ENCODE measurements at places on chromosomes 16 and 17.

- DNase-seq = peak; percentile 79
Observed at GRCh38 chr16:85603203-85603755, 9.8 kb upstream of the GSE1 start.

DNA sequence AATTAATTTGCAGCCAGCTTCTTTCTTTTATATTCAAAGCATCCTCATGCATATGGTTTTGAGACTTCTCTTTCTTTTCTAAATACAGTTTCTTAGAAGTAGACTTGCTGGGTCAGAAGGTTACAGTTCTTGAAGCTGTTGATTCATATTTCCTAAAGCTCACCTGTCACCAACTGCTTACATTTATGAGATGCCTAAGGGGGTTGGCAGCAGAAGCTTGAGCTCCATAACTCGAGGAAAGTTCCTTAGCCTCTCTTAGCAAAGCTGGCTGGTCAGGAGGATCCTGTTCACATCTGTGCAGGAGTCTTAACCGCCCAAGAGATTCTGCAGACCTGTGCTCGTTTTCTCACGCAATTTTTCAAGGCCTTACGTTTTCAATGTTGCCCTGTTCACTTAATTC is 218.8 kb downstream of the SNX29 start:
- no peak for DNase-seq

DNA sequence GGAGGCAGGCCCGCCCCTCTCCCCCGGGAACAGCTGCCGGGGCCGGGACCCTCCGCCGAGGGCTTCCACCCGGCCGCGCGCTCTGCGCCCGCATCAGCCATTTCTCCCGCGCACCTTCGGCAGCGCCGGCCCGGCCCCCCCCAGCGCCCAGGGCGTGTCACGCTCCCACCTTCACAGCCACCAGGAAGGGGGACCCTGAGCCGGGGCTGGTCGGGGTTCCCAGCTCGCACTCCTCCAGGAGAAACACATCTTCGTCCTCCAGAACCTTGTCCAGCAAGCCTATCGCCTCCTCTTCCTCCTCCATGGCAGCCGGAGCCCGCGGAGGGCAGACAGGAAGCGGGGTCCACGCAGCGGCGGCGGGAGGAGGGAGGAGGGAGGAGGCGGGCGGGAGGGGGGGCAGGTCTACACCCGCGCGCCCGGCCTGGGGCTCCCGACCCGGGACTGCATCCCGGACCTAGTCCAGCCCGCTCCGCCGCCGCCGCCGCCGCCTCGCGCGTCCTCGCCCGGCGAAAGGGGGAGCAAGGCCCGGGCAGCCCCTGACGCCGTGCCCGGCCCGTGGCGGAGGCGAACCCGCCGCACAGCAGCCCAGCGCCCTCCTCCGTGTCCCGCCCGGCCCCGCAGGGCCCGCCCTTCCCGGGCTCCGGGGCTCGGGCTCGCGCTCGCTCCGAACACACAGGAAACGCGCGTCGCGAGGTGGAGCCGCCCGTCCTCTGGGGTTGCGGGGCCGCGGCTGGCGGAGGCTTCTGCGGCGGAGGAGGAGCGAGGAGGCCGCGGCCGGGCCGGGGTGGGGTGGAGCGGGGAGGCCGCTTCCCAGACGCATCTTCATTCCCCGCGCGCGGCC is 70.8 kb downstream of the ABR start:
- peak; percentile 73 for DNase-seq

DNA sequence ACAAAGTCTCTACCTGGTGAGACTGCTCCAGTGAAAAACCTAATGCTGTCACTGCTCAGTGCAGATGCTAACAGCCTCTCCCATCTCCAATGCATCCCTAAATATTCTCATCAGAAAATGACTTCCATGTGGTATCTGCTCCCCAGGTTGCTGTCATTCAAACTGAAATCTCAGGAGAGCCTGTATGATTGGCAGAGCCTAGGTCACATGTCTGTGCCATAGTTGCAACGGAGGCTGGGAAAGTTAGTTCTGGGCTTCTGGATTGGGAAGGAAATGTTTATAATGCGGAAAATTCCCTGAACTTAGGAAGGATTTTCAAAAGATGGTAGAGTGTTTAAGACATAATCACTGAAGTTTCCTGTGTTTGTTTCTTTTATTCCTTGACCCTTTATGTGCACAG is 206.4 kb upstream of the ZKSCAN2 start:
- no peak for DNase-seq

DNA sequence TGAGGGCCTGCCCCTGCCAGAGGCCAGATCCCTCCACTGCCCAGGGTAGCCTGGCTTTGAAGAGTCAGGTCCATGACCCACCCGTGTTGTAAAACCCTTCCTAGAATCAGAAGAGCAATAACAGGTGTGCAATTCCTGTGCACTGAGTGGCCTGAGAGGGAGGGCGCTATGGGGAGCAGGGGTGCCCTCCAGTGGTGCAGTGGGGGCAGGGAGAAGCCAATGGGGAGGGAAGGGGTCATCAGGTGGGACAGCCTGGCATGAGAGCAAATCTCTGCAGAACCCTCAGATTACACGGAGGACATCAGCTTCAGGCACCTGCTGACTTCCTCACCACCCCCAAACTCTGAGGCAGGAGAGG is 72.9 kb upstream of the ZNF469 start:
- DNase-seq = no peak

DNA sequence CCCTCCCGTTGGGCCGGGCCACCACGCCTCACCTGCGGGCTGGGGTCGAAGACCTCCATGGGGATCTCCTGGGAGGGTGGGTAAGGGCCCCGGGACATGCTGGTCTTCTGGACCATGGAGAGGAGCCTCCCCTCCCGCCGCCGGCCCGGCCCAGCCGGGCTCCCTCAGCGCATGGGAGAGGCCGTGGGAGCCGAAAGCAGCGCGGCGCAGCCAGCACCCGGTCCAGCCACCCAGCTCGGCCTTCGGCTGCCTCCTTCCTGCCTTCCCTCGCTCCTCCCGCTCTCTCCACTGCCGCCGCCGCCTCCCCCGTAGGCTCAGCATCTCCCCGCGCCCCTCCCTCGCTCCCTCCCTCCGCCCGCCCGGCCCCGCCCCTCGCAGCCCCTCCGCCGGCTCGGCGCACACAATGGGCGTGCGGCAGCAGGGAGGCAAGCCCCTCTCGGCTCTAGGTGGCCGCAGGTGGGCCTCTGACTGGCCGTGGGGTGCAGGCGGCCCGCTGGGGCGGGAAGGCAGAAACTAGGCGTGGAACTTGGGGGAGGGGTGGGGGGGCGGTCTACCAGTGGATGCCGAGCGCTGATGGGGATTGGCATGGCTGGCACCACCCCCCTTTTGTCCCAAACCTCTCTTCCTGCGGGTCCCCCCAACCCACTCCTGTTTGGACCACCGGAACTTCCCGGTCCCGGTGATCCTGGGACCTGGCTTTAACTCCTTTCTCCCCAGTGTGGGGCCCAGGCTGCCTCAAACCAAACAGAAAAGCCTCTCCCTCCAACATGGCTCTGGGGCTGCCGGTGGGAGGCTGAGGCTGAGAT is at the start of gene CACNB1:
CACNB1 (minus strand) TSS at position 290 of the 806 bp plus-strand sequence; CDS start at position 116, 174 bp downstream.
- DNase-seq = peak; percentile 68

- DNase-seq = no peak
Observed at GRCh38 chr17:13531721-13532120, 70.0 kb downstream of the HS3ST3A1 start.

DNA sequence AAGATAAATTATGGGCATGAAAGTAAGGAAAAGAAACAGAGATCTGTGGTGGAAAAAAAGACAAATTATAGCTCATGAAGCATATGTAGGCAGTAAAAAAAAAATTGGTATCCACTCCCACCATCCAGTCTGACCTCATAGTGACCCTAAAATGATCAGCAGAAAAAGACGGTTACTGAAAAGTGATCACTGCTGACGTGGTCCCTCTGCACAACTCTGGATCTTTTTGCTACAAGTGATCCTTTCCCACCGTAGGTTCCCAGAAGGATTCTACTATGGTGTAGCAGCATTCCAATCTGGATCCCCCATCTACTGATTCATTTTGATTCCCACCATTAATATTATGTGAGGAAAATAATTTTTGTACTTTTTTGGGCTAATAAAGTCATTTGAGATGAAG is 10.9 kb upstream of the CHST6 start:
- DNase-seq = no peak

- no peak for DNase-seq
Observed at GRCh38 chr16:25841761-25842160, 150.0 kb downstream of the HS3ST4 start.

- DNase-seq = no peak
Observed at GRCh38 chr16:67805718-67806427, 487 bp downstream of the RANBP10 start.

- no peak for DNase-seq
Observed at GRCh38 chr17:72296456-72296855, 175.6 kb downstream of the SOX9 start.

GRCh38 chr17:57582881-57583756 is 162.0 kb downstream of the CCDC182 start:
- no peak for DNase-seq

- no peak for DNase-seq
Observed at GRCh38 chr17:17566896-17567513, 24.5 kb downstream of the PEMT start.

- DNase-seq = peak; percentile 1
Observed at GRCh38 chr16:25366078-25366477, 108.4 kb upstream of the ZKSCAN2 start.

- no peak for DNase-seq
Observed at GRCh38 chr17:82913304-82914043, 73.7 kb upstream of the ZNF750 start.

DNA sequence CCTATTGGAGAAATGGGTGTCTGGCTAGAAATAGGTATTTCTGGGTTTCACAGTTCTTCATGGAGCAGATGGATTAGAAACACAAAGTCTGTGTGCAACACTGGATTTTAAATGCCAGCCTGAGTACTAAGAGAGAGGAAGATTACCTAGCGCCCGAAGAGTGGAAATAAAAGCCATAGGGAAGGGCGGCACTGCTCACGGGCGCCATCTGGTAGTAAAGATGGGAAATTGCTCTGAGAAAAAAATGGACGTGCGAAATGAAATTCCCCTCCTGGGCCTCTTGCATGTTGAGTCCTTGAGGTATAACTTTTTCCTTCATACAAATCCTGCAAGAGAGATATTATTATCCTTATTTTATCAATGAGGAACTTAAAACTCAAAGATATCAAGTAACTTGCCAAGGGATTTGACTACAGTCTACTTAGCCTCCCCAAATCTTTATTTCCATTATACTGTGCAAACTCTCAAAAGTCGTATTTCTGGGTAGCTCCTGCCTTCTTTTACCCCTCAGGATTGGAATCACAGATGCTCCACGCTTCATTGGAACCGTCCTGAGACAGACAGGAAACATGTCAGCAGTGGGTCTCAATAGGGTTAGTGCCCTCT is 72.8 kb downstream of the MMD start:
- DNase-seq = peak; percentile 69

DNA sequence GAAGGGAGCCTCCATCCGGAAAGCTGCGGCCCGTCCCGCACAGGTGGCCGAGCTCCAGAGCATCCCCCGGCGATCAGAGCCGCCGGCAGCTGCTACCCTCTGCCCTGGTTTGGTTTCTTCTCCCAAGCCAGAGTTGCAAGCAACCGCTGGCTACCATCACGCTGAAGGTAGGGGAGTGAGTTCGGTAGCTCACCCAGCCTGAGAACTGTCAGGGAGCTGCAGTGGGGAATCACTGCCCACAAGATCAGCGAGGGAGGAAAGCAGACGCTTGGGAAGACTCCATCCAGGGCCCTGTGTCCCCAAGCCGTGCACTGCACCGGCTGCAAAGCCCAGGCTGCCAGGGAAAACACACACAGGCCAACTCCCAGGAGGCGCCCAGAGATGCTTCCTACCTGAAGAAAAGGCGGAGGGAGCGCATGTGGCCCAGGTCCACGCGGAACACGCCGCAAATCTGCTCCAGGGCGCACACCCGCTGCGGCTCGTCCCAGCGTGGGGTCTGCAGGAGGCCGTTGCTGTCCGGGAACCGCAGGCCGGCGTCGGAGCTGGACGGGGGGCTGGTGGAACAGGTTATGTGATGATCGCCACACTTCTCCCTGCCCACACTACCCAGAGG is 83.3 kb downstream of the TBC1D16 start:
- no peak for DNase-seq

GRCh38 chr17:42225646-42226045 is 31.4 kb upstream of the GHDC start:
- DNase-seq = peak; percentile 50

DNA sequence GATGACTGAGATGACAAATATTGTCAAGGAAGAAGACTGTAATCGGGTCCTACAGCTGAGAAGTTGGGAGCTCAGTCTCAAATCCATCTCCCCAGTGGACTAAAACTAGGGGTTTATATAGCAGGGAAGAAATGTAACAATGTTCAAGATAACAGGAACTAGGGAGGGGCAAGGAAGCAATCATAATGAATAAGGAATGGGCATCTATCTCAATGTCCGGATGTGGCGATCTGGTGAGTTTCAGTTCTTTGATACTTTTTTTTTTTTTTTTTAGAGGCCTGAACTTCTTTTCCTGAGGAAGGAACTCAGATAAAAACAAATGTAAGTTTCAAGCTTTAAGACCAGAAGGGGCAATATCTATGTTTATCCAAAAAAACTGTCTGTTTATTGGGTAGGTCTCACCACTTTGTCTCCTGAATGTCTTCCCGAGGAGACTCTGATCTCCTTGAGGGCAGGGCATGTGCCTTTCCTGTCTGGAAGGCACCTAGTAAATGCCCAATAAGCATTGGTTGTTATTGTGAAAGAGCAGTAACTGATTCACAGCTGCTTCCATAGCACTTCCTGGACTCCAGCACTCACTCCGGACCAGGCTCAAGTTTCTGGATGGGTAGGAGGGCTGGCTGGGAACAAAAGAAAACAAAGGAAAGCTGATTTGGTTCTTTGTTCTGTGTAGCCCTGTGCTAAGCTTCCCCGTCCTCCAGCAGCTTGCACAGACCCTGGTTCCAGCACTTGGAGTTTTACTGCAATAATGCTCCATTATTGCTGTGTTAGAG is 51.9 kb downstream of the MEOX1 start:
- DNase-seq = no peak

- peak; percentile 94 for DNase-seq
Observed at GRCh38 chr17:45228763-45229539, 7.3 kb downstream of the FMNL1 start.
